ENCODE measurements at places on chromosomes 16 and 17.

DNA sequence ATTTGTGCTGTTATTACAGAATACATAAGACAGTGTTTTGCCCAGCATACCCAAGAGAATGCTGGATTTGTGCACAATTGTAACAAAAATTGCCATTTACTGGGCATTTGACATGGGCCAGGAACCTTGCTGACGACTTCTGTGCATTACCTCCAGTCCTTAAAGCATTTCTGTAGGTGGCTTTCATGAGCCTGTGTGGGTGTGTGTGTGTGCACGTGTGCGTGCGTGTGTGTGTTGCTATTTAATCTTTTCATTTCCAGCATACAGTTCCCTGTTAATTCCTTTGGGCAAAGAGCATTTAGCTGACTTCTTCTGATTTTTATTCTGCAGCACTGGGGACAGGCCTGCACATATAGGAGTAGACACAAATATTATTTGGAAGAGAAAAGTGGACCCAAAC is 134.4 kb downstream of the CYLD start:
- DNase-seq = no peak

DNA sequence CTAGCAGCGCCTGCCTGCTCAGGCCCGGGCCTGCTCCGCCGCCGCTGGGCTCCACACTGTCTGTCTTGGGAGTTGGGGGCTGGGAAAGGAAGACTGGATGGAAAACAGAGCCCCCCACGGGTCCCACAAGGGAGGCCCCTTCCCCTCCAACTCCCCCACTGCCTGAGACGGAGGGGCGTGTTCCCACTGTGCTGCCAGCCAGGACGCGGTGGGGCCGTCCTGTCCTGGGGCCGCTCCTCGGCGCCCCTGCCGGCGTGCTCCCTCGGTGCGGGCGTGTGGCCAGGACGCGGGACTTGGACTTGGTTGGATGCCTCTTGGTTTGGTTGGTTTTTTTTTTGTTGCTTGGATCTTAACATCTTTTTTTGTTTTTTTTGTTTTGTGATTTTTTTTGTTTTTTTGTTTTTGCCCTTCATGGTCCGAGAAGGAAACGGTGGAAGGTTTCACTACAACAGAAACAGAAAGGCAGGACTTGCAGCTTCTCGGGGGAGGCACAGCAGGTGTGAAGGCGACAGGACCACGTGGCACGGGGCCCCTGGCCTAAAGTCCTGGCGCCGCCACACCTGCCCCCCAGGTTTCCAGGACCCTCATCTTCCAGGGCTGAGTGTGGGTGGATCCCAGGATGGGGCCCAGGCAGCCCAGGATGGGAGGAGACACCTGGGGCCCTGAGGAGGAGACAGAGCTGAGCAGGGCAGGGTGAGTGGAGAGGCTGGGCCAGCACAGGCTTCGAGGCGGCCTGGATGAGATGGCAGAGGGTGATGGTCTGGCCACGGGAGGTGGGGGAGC is 16.0 kb downstream of the ENGASE start:
- no peak for DNase-seq

GRCh38 chr16:20799599-20799998 is 6.7 kb downstream of the ERI2 start:
- no peak for DNase-seq

GRCh38 chr17:2707721-2708584 is 3.6 kb downstream of the CLUH start:
- DNase-seq = no peak

DNA sequence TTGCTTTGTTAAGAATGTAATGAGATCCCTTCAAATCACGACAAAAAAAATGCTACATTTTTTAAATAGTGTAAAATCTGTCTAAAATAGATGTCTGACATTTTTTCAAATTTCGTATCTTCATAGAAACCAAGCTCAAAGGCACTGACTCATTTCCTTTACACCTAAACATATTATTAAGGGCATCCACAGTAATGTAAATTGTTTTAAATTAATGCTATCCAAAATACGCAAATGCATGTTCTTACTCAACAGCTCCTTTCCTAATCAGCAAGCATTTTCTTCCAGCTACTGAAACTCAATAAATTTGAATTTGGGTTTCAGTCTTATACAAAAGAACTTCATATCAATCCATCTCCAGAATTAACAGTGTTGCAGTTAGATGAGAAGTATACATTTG is 4.3 kb downstream of the C16orf87 start:
- DNase-seq = no peak

Data from GM10248 (cell line).